Activated CD4-positive, alpha-beta T cell treated with anti-CD3 and anti-CD28 coated beads, Interleukin-2, Interleukin-4, amounts not matched to agents 100 ng/mL and 50 ng/mL, durations not matched to agents 16 hours and 8 hours (primary cell): ENCODE measurements at places on chromosomes 12 and 14.

DNA sequence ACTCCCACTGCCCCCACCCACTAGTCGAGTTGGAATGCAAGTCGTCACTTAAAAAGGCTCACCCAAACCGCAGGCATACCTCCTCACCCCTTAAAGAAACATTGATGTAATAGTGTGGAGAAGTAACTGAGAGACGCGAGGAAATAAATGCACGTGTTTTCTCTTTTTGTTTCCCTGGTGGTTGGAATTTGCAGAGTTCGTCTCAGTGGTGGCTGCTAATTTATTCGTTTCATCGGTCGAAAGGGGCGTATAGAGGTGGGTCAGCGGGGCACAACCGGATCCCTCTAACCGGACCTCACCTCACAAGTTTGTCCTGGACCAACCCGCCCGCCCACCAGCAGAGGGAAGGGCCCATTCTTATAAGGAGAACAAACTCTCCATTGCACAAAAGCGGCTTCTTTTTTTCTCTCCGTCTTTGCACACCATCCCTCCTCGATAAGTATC lies 5.0 kb upstream of the NPAS3 start:
- no peak for DNase-seq

DNA sequence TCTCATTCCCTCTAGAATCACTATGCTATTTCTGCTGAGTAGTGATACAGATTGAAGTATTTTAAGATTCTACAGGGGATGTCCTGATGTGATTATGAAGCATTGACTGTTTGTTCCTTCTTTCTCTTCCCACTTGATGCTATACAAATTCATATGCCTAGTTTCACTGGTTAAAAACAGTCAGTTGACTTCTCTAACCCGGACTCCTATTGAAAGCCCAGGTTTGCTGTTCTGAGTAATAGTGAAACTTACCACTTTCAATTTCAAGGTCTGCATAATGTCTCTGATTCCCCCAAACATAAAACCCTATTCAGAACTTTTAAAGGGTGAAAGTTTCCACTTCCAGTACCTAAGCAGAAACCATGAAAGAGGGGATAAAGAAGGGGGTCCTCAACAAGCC lies 117.7 kb upstream of the RPL10L start:
- DNase-seq, result peak; percentile 48

GRCh38 chr14:91708795-91709194 lies 23.1 kb downstream of the CATSPERB start:
- DNase-seq, result no peak

- no peak for DNase-seq
These were observed 22.1 kb downstream of the ZFP36L1 start for GRCh38 chr14:68770553-68771286.

DNA sequence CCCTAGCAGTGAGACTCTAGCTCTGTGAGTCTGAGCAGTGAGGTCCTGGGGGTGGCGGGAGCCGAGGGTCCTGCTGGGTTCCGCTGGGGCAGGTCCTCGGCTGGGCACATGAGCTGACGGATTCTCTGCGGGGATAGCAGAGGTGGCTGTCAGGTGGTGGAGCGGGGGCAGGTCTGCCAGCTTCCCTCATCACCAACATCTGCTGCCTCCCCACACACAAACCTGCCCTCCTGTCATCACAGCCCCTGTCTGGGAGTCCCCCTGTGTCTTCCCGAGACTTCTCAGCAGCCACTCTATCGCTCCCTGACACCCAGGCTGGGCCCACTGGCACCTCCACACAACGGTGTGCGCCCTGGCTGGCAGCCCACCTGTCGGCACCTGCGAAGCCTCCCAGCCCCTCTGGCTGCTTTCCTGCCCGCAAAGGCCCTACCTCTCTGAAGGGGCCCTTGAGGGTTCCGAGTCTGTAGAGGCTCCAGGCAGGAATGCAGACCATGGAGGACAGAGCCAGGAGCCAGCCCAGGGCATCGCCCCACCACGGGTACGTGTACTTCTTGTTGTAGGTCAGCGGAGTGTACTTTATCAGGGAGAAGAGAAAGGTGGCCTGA lies 7.1 kb upstream of the SLC6A12 start:
- no peak for DNase-seq

DNA sequence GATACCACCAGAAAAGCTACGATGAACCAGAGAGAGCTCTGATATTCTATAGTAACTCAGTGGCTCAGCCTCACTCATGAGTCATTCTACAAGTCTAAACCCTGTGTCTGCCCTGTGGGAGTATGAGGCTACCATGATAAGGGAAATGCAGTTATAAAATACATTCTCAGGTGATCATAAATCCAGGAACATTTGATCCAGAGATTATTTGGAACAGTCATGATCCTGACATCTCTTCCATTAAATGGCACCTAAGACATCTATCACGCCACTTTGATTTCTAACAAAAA lies 202.6 kb upstream of the RASSF8 start:
- DNase-seq, result no peak

- no peak for DNase-seq
These were observed 2.8 kb downstream of the TBX5 start for GRCh38 chr12:114403011-114403689.

- peak; percentile 59 for DNase-seq
These were observed 16.7 kb upstream of the CD163L1 start for GRCh38 chr12:7460375-7461259.

GRCh38 chr12:14834509-14834908 lies 8.8 kb downstream of the ART4 start:
- DNase-seq, result no peak

GRCh38 chr14:105168093-105168420 lies 519 bp downstream of the JAG2 start:
- no peak for DNase-seq

GRCh38 chr12:59093073-59093772 lies 172.9 kb upstream of the LRIG3 start:
- no peak for DNase-seq

GRCh38 chr12:110543252-110543959 lies 39.7 kb downstream of the PPTC7 start:
- no peak for DNase-seq

GRCh38 chr14:31090883-31091764 lies 64.9 kb upstream of the STRN3 start:
- no peak for DNase-seq

DNA sequence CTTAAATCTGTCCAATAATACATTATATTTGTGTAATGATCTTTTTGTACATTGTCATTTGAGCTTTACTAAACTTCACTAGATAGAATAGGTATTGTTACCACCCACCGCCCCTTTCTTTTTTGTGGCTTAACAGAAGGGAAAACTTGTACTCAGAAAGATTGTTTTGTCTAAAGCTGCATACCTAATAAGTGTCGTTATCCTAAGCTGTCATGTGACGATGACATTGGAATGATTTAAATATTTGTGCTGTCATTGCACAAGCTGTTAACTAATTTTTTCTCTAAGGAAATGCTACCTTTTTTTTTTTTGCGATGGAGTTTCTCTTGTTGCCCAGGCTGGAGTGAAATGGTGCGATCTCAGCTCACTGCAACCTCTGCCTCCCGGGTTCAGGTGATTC lies 3.6 kb downstream of the DIP2B start:
- no peak for DNase-seq

- no peak for DNase-seq
These were observed 12.4 kb downstream of the ESR2 start for GRCh38 chr14:64281805-64282204.

DNA sequence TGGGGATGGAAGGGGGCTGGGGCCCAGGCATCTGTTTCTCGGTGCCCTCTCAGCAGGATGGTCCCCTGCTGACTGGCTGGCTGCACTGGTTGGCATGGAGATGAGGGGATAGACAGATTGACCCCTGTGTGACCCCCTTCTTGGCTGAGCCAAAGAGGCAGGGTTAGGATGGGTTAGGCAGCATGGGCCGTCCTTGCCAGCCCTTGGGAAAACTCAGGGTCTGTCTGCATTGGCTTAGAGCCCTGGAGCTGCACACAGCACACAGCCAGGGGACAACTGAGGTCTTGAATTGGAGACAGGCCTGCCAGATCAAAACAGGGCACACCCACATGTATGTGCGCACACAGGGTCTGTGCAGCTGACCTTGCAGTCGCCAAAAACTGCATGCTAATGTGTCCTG lies 11.2 kb upstream of the LRP1-AS start:
- DNase-seq, result no peak

DNA sequence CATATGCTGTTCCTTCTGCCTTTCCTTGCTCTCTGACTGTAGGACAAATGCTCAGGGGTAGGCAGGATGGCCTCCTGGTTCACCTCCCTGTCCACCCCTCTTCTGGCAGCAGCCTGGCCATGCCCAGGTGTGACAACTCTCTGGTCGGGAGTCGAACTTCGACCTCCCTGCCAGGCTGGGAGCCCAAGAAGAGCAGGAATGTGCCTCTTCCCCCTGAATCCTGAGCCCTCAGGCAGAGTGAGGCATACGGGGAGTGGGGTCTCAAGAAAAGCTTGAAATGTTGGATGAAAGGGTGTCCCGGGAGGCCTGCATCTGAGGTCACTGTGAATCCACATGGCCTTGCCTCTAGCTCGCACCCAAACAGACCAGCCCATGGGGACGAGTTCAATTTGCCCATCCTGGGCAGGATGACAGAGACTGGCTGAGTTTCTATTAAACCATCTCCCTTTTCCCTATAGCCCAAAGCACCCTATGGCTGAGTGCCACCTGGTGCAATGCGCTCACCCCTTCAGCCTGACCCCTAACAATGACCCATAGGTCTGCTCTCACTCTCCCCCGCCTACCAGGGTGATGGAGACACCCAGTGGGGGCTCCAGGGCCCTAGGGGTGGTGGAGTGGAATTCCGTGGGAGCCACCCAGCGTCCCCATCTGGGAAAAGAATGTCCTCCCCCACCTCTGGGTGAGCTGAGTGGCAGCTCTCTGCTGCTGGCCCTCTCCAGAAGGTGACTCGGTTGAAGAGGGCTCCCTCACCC lies 52.9 kb upstream of the DIO3 start:
- no peak for DNase-seq

GRCh38 chr14:50452979-50453705 lies 56.5 kb upstream of the CDKL1 start:
- DNase-seq, result peak; percentile 33

- no peak for DNase-seq
These were observed 29.0 kb downstream of the CDK17 start for GRCh38 chr12:96371138-96371789.

DNA sequence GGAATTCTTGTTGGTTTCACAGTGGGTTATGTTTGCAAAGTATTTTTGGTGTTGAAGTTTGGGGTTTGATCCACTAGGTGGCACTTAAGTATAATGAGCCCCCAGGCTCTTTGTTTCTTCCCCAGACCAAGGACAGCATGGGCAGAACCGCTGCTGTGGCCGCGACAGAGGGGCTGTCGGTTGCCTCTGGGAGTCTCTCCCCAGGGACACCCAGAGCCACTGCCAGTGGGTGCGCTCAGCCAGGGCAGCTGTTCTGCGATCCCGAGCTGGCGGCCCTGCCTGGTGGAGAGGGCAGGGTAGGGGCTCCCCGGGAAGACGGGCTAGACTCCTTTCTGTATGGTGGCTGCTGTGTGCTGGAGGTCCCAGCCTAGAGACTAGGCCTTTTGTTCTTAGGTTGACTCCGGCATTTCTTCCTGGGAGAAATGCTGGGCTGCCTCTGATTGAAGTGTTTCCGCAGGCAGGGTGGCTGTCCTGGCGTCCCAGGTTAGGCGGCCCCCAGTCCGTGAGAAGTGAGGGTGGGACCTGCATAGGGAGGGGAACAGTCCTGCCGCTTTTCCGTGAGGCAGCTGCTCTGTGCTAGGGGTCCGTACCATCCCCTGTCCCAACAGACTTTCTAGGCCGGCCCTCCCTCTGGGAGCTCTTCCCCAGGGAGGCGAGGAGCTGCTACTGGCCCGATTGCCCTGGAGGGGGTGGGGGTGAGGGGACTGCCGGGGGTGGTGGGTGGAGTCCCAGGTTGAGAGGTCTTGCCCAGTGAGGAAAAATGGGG lies 253.1 kb upstream of the PELI2 start:
- DNase-seq, result no peak

DNA sequence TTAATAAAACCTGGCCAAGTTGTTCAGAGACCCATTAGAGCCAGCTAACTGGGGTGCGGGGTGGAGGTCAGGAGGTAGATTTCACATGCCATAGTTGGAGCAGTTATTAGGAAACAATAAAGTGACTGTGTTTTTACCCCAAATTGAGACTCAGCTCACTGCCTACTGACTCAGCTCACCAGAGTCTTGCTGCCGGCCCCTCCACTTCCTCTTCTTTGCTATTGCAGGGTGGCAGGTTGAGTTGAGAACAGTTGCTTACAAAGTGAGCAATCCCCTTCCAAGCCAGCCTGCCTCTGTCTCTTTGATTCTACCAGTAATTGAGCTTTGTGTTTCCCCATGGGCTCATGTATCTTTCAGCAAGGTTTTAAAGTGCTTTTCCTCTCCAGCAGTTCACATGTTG lies 12.9 kb downstream of the ST8SIA1 start:
- DNase-seq, result no peak

- DNase-seq, result no peak
These were observed 48.9 kb upstream of the DLK1 start for GRCh38 chr14:100677554-100678468.

GRCh38 chr14:103315351-103315911 lies 18.6 kb upstream of the EIF5 start:
- DNase-seq, result no peak
